ENCODE measurements at places on chromosomes 5 and 9.

GRCh38 chr5:150604010-150604409, 36.5 kb upstream of the SYNPO start:
- no peak for DNase-seq

DNA sequence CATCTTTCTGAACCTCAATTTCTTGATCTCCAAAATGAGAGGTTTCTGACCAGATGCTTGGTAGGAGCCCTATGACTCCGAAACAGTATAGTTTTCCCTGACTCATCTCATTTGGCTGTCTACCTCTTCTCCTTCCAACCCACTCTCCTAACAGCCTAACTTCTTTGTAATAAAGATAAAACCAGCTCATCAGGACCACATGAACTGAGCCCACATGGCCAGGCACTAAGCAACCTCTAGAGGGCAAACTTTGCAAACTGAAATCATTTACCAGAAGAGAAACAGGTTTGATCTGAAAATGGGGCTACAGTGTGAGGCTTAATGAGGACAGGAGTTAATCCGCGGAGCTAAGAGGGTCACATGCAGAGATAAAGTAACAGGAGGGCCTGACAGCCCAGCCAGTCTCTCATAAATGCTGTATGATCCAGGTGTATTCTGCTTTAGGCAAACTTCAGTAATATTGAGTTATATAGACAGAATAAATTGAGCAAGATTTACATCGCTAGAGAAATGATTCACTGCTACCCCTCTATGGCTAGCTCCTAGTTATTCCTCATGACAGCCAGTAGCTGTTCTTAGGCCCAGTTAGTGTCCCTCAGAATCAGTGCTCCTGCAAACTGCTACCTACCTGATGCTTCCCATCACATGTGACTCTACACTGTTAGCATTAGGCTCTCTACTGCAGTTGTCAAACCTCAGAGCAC, 64.6 kb downstream of the ABCA1 start:
- no peak for DNase-seq

- no peak for DNase-seq
These were observed 132.1 kb downstream of the AP3B1 start for GRCh38 chr5:78162253-78162862.

GRCh38 chr9:69593301-69593700, 78.9 kb downstream of the APBA1 start:
- no peak for DNase-seq

DNA sequence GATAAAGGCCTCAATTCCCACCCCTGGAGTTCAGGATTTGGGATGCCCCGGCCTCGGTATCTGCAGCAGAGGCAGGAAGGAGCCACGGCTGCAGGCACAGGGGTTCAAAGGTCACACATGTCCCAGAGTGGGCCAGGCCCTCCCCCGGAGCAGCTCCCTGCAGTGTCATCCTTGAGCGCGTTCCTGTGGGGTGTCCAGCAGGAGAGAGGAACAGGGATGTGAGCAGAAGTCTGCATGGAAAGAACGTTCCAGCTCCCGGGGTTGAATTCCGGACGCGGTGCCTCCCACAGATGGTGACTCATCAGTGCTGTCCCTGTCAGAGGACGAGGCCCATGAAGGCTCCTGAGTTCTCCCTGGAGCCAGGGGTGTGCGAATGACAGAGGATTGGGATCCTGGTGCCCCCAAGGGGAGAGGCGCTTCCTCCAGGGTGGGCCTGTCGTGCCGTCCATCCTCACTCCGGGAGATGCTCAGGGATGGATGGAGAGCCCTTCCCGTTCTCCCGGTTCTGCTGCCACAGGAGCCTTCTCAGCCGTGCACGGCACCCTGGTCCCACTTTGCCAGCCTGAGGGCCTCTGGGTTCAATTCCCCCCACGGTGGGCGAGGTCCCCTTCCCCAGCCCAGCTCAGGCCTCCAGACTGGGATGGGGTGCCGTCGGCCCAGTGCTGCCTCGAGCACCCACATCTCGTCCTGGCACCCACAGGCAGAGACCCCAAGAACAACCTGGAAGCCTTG, 3.1 kb downstream of the LCN1 start:
- no peak for DNase-seq

DNA sequence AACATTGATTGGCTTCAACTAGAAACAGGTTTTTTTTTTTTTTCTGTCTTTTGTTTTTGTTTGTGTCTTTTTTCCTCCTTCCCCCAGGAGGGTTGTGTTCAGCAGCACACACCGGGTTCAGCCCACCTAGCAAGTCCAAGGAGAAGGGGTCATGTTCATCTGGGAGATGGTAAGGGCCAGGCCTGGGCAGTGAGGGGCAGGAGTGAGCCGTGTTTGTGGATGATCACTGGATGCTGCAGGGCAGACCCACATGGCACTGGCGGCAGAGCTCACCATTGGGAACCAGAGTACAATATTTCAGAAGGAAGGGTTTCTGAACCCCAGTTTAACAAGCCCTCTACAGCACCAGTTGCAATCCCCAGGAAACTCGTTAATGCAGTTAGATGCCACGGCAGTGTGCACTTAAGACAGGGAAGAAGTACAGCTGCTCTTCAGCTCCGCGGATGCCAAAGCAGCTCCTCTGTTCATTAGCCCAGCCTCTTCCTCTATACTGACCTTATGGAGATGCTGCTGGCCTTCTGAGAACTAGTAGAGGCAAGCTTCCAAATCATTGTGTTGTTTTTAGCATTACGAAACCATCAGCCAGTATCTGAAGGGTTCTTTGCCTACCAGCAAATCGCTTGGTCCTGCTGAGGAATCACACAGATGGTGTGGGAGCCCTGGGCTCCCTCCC, 508.2 kb upstream of the WWC1 start:
- DNase-seq = no peak
